ENCODE measurements at places on chromosomes 7 and 10. TPM values are rescaled to one million over a fixed set of nuclear protein-coding genes. Genes with fewer than 3 reads are reported as not detected.

AKR1E2 gene
- polyA plus RNA-seq, result 4.3 TPM

GPR141 gene
- polyA plus RNA-seq, result not detected

ABCC2 gene
- polyA plus RNA-seq, result 0.44 TPM

AMZ1 gene
- polyA plus RNA-seq, result 4.8 TPM

SNX10 gene
- polyA plus RNA-seq, result 44.0 TPM

FAM171A1 gene
- polyA plus RNA-seq, result 70.8 TPM

HMX2 gene
- polyA plus RNA-seq, result 0.68 TPM

CABCOCO1 gene
- 4.7 TPM for polyA plus RNA-seq

PAPOLB gene
- 0.16 TPM for polyA plus RNA-seq

PIK3CG gene
- polyA plus RNA-seq, result 1.4 TPM

NYAP1 gene
- 62.2 TPM for polyA plus RNA-seq

CYP2C19 gene
- not detected for polyA plus RNA-seq

TEX47 gene
- polyA plus RNA-seq, result not detected

ELN gene
- polyA plus RNA-seq, result 192 TPM

AKR1D1 gene
- polyA plus RNA-seq, result 0.18 TPM

AKR1C8 gene
- polyA plus RNA-seq, result not detected

NPY4R gene
- 0.24 TPM for polyA plus RNA-seq

A1CF gene
- not detected for polyA plus RNA-seq

PNLIPRP2 gene
- 0.30 TPM for polyA plus RNA-seq

GNAT3 gene
- polyA plus RNA-seq, result not detected

TDRD1 gene
- 0.26 TPM for polyA plus RNA-seq

TMEM229A gene
- 5.5 TPM for polyA plus RNA-seq

MMD2 gene
- 58.2 TPM for polyA plus RNA-seq

DLX5 gene
- not detected for polyA plus RNA-seq

LLCFC1 gene
- polyA plus RNA-seq, result not detected

HPS1 gene
- 44.3 TPM for polyA plus RNA-seq

RUFY2 gene
- 52.5 TPM for polyA plus RNA-seq

KIAA1217 gene
- 8.7 TPM for polyA plus RNA-seq

PDE1C gene
- polyA plus RNA-seq, result 10.6 TPM

TMEM130 gene
- polyA plus RNA-seq, result 154 TPM

NUTM2E gene
- polyA plus RNA-seq, result 0.35 TPM

ANKRD7 gene
- 0.98 TPM for polyA plus RNA-seq

PLPP4 gene
- 31.1 TPM for polyA plus RNA-seq

FRMPD2 gene
- polyA plus RNA-seq, result 14.9 TPM
